ENCODE measurements at places on chromosomes 2 and 18.

DNA sequence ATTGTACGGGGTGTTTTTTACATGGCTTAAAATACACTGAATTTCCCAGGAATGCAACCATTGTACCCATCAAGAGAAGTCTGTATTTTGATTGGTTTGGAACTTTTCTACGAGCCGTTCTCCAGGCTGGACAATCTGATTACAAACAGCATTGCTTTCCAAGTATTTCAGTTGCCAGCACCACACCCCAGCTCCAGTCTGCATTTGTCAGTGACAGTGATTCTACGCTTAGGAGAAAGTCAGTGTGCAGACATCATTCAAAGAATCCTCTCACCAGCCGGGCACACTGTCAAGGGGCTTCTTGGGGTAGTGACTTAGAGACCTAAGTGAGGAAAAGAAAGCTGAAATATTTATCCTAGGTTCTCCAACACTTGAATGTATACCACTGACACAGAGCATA is 194.1 kb downstream of the ANAPC1 start:
- DNase-seq = no peak

- DNase-seq = no peak
Observed at GRCh38 chr2:203905656-203906055, 30.9 kb upstream of the ICOS start.

GRCh38 chr2:203669820-203670219 is 36.6 kb upstream of the CD28 start:
- DNase-seq = no peak

- no peak for DNase-seq
Observed at GRCh38 chr2:127092306-127092705, 14.6 kb downstream of the BIN1 start.

- DNase-seq = no peak
Observed at GRCh38 chr2:157173740-157174184, 83.7 kb upstream of the GALNT5 start.

DNA sequence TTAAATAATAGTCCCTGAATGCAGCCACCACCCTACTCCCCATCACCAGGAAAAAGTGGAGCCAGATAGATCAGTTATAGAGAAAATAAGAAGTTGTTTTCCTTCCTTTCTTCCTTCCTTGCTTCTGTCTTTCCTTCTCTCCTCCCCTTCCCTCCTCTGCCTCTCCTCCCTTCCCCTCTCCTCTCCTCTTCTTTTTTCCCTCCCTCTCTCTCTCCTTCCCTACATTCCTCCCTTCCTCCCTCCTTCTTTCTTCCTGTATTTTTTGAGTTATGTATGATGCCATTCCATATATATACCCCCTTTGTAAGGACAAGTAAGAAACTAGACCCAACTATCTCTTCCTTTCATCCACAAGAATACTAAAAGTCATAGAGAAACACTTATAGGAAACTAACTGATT is 265.7 kb downstream of the AGPS start:
- DNase-seq = no peak

DNA sequence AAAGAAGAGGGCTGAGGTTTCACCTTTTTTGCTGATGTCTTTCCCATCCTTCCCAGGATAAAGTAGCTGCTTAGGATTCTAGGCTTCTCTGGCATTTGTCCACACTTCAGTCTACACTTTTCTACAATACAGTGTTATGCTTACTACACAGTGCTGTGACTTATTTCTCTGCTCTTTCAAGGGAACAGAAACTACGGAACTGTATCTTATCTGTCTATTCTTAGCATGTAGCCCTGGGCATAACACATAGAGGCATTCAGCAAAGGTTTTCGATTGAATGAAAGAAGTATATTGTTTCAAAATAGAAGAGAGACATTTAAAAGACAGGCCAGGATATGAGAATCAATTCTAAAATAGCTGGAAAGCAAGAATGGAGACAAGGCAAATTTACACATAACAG is 110.9 kb downstream of the ARHGEF33 start:
- no peak for DNase-seq

GRCh38 chr2:128914320-128914719 is 595.7 kb upstream of the HS6ST1 start:
- no peak for DNase-seq

- DNase-seq = no peak
Observed at GRCh38 chr2:28349546-28350165, 43.0 kb upstream of the FOSL2 start.

Data from stimulated activated CD8-positive, alpha-beta memory T cell treated with anti-CD3 and anti-CD28 coated beads, Interleukin-4, amount 100 ng/mL, for 1 hour (primary cell).